ENCODE measurements at places on chromosomes 16 and 17.

GRCh38 chr17:72520665-72521303 lies 400.0 kb downstream of the SOX9 start:
- DNase-seq: no peak

DNA sequence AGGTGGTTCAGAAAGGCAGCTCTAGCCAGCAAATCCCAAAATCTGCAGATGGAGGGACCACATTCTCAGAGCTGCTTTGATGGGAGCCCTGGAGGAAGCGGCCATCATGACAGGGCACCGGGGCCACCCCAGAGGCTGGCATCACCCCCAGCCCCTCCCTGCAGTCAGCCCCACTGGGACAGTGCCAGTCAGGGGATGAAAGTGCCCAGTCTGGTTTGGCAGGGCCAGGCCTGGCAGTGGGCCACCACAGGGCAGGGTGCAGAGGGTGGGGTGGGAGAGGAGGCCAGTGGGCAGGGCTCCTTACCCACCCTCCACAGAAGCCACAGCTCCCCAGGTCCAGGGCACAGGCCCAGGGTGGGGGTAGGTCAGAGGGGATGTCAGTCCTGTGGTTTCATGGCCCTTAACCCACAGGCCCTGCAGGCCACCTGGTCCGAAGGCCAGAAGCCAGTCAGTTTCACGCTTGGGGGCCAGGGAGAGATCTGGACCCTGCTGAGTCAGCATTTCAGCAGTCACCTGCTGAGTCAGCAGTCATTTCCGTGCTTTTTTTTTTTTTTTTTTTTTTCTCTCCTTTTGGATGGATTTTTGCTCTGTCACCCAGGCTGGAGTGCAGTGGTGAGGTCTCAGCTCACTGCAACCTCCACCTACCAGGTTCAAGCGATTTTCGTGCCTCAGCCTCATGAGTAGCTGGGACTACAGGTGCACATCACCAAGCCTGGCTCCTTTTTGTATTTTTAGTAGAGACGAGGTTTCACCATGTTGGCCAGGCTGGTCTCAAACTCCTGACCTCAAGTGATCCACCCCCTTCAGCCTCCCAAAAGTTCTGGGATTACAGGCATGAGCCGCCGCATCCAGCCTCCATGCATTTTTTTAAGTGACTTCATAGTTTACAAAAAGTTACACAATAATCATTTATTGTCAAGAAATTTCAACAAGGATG lies 10.4 kb downstream of the SLC25A10 start:
- peak; percentile 11 for DNase-seq

DNA sequence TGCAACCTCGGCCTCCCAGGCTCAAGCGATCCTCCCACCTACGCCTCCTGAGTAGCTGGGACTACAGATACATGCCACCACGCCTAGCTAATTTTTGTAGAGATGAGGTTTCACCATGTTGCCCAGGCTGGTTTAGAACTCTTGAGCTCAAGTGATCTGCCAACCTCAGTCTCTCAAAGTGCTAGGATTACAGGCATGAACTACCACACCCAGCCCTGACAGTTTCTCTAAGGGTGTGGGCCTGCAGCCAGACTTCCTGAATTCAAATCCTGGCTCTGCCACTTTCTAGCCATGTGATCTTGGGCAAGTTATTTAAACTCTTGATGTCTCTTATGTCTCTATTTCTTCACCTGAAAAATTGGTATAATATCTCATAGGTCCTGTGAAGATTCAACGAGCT lies 5.6 kb downstream of the CUEDC1 start:
- DNase-seq: no peak

GRCh38 chr16:80507538-80507937 lies 33.3 kb upstream of the DYNLRB2 start:
- DNase-seq: no peak

- DNase-seq: no peak
These were observed 15.8 kb downstream of the RIPOR1 start for GRCh38 chr16:67544329-67544841.

GRCh38 chr17:66654106-66654740 lies 180.7 kb upstream of the CACNG5 start:
- DNase-seq: peak; percentile 60

GRCh38 chr17:71790791-71791190 lies 330.0 kb upstream of the SOX9 start:
- DNase-seq: peak; percentile 5

- DNase-seq: no peak
These were observed 8.7 kb downstream of the ADAM11 start for GRCh38 chr17:44767493-44767892.

GRCh38 chr16:81860287-81861266 lies 81.5 kb downstream of the PLCG2 start:
- no peak for DNase-seq

DNA sequence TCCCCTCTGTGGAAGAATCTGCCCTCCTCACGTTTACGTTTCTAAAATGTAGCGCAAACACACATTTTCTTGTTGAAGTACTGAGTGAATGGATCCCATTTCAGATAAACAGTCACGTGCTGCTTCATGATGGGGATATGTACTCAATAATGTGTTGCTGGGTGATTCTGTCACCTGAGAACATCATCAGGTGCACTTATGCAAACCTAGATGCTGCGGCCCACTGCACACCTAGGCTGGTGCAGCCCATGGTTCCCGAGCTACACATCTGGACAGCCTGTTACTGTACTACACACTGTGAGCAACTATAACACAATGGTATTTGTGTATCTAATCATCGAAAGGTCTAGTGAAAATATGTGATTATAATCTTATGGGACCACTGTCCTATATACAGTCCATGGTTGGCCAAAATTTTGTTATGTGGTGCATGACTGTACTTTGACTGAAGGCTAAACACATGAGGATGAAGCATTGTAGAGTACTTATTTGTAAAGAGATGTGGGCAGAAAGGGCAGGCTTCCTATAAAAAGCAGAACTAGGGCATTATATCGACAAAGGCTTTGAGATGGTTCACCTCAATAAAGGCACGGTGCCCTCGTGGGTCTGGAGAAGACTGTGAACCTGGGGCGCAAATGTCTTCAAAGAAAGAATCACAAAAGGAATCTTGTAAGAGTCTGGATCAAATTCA lies 26.3 kb downstream of the MARF1 start:
- no peak for DNase-seq

DNA sequence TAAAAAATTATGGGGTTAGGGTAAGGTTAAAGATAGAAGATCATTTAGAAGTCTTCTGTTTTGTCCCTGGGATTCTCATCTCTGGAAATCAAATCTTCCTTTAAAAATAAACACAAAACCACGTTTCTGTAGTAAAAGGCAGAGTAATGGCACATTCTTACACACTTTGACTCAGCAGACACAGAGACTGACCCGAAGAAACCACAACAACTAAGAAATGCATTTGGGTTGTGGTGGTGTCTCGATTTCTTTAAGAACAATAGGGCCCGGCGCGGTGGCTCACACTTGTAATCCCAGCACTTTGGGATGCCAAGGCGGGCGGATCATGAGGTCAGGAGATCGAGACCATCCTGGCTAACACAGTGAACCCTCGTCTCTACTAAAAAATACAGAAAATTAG lies 54.9 kb upstream of the MYH10 start:
- DNase-seq: peak; percentile 21

- DNase-seq: peak; percentile 92
These were observed 27.7 kb downstream of the SRL start for GRCh38 chr16:4214215-4214621.

DNA sequence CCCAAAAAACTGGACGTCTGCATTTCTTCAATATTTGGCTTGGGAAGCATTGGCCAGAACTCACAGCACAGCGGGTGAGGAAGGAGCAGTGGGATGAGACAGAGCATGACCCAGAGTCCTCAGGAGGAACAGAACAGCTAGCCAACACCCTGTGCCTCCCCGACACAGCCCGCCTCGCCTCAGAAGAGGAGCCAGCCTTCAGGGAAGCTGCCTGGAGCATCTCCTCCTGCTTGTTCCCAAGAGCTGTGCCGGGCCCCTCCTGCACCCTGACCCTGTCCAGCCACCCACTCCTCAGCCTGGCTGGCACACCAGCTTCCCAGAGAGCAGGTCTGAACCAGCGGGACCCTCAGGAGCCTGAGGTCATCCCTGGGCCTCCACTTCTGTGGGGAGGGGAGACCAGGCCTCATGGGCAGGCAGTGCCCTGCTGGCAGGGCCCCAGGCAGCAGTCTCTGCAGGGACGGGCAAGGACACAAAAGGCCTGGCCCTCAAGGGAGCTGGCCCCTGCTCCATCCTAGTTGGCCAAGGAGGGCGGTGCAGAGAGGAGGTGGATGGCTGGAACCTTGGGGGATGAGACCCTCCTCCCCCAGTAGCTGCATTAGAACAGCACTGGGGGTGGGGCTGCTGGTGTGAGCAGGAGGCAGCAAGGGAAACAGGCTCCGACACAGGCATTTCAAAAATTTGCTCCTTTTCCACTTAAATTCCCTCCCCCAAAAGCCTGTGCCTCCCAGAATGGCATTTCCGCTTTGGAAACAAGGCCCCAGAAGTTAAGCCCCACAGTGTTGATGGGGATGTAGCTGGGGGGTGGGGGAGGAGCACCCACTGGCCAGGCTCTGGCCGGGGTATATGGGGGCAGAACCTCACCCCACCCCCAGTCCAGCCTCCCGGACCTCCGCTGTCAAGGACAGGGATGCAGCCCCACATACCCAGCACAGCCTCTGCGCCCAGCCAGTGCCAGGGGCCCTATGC lies 1.8 kb upstream of the BCAR1 start:
- DNase-seq: peak; percentile 92

DNA sequence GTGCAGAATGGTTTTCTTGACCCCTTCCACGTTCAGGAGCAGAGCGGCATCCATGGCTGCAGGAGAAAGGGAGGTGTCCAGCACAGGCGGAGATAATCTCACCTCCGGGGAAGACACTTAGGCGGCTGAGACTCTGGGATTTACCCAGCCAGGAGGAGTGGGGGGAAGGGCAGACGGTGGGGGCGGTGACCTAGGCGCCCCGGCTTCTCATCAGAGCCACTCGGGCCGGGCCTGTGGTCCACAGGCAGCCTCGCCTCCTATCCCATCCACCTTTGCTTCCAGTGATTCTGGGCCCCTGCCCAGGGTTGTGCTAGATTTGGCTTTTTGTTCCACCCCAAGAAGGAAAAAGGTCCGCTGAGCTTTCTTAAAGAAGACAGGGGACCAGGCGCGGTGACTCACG lies at the start of gene AIPL1:
Gene AIPL1, minus strand, starts transcription at position 71 of the 400 bp plus-strand sequence. Its CDS starts 17 bp downstream, at position 54.
- DNase-seq: no peak

- peak; percentile 25 for DNase-seq
These were observed 1.9 kb downstream of the CREBBP start for GRCh38 chr16:3878610-3879009.

DNA sequence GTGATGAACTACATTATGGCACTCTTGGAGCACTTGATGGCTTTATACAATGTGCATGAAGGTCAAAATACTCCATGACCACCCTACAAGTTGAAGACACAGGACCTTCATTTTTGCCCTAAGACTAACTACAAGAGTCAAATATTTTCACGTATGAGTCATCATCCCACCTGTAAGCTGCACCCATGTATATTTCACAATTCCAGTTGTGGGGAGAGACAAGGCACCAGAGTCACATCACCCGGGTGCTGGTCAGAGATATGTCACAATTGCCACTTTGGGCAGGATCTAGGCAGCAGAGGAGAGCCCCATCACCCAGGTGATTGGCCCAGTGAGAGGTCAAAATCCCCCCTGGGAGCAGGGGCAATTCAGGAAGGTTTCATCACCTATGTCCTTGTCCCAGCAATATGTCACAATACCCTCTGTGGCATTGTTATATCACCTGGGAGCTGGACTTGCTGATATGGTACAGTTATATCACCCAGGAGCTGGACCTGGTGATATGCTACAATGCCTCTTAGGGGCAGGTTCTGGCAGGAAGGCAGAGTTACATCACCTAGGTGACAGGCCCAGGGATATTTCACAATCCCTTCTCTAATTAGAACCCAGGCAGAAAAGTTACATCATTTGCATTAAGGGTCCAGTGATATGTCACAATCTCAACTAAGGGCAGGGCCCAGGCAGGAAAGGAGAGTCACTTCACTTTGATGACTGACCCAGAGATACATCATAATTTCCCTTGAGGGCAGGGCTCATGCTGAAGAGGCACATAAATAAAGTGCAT lies 1839.2 kb downstream of the TP53TG3F start:
- no peak for DNase-seq
